ENCODE measurements at places on chromosomes 4 and X. TPM values are rescaled to one million over a fixed set of nuclear protein-coding genes. Genes with fewer than 3 reads are reported as not detected.

TMEM128 gene
- total RNA-seq: 29.3 TPM

SSX1 gene
- total RNA-seq: not detected

RTL9 gene
- 0.11 TPM for total RNA-seq

PAK3 gene
- total RNA-seq: not detected

VEGFD gene
- not detected for total RNA-seq

FLNA gene
- total RNA-seq: 1,654 TPM

TRIM60 gene
- not detected for total RNA-seq

DNA sequence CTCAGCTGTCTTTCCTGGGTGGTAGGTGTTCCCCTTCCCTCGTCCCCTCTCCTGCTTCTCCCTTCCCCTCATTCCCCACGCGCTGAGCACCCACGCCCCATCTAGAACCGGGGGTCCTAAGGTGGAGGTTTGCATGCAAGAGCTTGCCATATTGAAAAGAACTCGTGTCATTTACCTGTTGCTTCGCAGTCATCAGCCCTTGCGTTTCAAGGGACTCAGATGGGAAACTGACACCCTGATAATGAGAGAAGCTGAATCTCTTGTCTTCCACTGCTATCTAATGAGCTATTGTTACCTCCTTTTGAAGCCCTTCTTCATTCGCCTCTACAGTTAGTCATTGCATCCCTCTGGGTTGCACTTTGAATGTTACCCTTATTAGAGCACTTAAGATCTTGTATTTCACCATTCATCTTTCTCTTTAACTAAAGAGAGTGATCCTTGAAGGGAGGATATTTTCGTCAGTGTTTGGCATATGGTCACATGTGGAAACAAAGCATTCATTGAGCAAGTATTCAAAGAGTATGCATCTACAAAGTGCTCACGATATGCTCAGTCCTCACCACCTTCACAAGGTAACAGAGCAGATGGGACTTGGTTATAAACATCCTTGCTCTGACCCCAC lies 25.7 kb downstream of the ARL9 start:
- DNase-seq: no peak

DNA sequence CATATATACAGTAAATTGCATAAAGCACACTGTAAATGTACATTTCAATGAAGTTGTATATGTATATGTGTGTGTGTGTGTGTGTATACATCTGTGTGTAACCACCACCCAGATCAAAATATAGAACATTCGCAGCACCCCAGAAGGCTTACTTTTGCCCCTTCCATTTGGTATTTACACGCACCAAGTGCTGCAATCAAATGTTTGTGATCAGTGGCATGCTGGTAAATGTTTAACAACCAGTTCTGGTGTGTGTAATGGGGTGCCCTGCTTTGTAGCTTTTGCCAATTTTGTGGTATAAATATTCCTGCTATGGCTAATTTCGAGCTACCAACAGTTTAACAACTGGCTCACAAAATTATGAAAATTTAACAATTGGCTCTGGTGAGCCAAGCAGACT lies 101.3 kb downstream of the RTL5 start:
- DNase-seq: no peak

GRCh38 chr4:40731792-40732245 lies 17.9 kb upstream of the NSUN7 start:
- DNase-seq: no peak

GRCh38 chrX:53072418-53073114 lies 9.6 kb upstream of the TSPYL2 start:
- no peak for DNase-seq

DNA sequence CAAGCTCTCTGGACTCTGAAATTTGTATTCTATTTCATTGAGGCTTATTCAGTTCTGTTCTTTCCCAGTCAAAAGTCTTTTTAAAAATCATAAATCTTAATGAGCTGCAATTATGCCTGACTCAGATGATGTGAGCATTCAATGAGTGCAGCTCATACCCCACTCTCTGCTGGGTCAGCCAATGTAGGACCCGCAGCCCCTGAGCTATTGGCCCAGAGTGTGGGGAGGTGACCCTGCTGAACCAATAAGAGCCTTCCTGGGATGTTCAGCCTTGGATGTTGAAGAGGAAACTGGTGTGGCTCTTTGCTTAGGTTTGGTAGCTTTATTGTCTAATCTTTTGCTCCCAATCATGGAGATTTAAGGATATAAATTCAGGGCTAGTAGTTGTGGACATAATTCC lies 12.1 kb upstream of the TCEAL4 start:
- DNase-seq: peak; percentile 3

GRCh38 chr4:70778888-70779422 lies 57.2 kb downstream of the RUFY3 start:
- no peak for DNase-seq

DNA sequence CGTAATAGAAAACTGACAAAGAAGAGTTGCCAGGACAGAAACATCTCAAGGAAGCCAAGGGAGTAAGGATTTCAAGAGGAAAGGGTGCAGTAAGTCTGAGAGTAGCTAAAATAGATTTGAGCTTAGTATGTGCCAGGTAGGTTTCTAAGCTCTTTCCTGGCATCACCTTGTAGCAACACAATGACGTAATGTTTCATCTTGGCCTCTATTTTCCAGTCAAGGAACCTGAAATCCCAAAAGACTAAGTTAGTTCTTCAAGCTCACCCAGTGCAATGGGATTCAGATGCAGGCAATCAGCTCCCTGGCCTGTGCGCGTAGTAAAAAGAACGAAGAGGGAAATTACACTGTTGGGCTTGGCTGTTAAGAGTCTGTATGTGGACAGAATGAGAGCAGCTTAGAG lies 586.5 kb upstream of the TENM3 start:
- no peak for DNase-seq

DNA sequence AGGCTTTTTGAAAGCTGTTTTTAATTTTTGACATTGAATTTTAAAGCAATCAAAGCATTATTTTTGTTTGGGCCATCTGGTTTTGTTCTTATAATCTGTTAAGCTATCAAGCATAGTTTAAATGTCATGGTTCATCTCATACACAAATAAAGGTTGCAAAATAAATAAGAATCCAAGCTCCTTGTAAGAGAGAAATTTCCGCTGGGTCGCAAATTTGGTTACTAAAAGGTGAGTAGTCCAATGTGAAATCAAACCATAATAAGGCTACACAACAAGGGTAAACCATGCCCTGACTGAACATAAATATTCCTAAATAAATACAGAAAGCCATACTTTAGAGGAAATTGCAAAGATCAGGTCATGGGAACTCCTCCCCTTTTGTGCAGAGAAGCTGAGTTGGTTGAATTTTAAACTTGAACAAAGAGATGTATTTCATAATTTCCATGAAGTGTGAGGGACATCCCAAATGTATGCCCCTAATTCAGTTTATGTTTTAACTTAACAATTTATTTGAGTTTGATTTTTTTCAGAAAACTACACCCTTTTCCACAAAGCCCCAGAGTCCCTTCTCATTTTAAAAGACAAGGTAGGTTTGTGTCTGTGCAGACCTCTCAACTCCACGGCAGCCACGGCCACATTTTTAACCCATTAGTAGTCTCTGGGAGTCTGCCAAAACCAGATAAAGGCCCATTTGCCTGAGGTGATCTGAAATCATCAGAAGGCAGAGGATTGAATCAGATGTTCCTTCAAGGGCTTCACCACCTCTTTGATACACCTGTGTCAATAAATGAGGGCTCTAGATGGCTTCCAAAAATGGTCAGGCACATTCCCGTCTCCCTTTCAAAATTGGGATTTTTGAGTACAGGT lies 85.2 kb downstream of the PLAC1 start:
- peak; percentile 17 for DNase-seq

GRCh38 chr4:82833696-82834313 lies 35.2 kb upstream of the SCD5 start:
- peak; percentile 81 for DNase-seq

- no peak for DNase-seq
Observed at GRCh38 chr4:25658357-25658771, 2.7 kb downstream of the SLC34A2 start.

- no peak for DNase-seq
Observed at GRCh38 chr4:130600706-130601105, 1504.8 kb downstream of the C4orf33 start.

- DNase-seq: peak; percentile 87
Observed at GRCh38 chr4:108991551-108992328, 228.9 kb upstream of the ETNPPL start.

- no peak for DNase-seq
Observed at GRCh38 chr4:168593399-168593798, 96.5 kb downstream of the PALLD start.

Data from LHCN-M2 (cell line).